ENCODE measurements at places on chromosomes 2 and 18.

DNA sequence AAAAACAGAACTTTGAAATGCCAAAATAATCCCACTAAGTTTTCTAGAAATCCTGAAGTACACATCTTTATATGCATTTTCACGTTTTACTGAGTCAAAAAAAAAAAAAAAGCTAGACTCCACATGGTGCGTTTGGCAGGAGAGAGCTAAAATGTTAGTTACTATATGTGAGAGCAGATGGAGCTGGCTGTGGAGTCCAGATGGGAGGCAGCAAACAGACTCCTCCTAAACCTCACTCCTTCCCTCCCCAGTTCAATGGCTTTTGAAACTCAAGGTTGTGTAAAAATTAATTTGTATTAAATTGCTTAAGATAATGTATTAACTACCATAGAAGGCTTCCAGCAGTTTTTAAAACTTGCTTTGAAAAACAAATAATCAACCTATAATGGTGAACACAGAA lies 248.8 kb downstream of the AGPS start:
- no peak for DNase-seq

DNA sequence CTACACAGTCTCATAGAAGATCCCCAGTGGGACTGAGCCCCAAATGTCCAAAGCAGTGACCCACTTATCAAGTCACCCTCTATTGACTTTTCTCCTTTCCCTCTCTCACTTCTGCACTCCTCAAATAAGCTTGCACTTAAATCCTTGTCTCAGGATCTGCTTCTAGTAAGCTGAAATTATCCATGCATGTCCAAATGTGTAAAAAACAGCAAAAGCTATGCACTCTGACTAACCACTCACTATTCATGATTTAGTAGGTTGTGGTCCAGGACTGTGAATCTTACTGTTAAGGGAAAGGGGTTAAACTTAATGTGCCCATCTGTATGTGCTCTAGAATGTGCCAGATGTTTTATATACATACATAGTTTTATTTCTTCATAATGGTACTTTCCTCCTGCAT lies 115.4 kb downstream of the SCG2 start:
- no peak for DNase-seq

DNA sequence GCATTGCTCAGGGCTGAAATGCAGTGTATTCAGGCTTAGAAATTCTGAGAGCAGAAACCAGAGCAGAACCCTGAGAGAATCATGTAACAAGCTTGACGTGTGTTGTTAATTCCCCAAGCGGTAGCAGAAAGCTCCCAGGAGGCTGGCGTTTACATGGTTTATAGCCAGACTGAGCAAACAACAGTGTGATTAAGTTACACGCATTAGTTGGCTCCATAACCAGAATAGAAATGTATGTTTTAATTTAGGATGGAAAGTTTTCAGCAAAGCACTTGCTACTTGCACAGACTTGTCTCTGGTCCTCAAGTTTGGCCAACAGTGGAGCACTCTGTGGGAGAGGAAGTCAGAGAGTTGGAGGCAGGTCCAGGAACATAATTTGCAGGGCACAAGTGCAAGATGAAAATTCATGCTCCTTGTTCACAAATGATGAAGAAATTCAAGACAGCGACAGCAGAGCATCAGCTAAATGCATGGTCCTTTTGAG lies 69.3 kb downstream of the MAPK4 start:
- peak; percentile 90 for DNase-seq

GRCh38 chr2:118937817-118938216 lies 4.2 kb upstream of the MARCO start:
- DNase-seq, result no peak

DNA sequence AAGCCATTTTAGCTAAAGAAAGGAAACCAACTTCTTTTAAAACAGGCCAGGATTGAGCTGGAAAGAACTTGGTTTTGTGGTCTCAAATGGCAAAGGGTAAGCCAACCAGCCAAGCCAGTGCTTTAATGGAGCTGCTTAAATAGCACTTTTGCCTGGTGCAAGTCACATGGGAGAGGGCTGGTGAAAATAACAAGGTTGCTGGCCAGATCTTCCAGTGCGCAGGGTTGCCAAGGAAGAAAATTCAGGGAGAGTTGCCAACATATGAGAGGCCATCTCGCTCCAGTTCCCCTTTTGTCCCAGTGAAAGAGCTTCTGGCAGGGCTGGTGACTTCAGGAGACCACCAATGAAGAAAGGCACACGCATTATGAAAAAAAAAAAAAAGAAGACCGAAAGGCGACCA lies 57.3 kb downstream of the IRS1 start:
- DNase-seq, result no peak

DNA sequence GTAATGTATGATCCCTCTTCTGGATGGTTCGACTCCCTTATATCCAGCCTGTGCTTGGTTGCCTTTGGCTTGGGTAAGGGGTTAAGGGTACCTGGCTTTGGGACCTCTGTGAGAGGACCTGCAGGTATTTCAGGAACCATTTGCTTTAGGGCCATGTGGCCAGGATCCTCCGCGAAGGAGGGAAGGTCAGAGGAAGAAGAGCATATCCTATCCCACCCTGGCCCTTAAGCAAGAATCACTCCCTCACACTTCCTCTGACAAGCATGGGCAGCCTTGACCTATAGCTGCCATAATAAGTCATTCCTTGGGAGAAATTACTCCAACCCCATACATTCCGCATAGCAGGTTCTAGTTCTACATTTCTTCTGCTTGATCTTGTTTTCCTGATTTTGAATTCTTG lies 59.1 kb upstream of the TXNDC2 start:
- no peak for DNase-seq

- DNase-seq, result no peak
These were observed 81.6 kb downstream of the CIB4 start for GRCh38 chr2:26559556-26559955.

DNA sequence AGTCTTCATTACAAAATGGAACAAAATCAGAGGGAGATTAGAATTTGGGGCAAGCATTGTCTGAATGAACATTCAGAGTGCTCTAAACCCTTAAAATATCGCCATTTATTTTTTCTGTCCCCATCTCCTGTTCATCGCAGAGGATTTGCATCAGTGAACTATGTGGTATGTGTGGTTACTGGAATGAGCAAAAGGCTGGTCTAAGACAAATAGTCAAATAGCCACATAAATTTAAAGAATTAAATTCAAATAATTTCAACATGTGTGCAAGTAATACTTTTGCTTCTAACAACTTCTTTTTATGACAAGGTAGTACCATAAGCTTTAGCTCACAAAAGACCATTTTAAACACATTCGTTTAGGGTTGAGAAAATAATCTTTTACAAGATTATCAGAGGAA lies 82.6 kb upstream of the ST8SIA3 start:
- DNase-seq, result no peak

DNA sequence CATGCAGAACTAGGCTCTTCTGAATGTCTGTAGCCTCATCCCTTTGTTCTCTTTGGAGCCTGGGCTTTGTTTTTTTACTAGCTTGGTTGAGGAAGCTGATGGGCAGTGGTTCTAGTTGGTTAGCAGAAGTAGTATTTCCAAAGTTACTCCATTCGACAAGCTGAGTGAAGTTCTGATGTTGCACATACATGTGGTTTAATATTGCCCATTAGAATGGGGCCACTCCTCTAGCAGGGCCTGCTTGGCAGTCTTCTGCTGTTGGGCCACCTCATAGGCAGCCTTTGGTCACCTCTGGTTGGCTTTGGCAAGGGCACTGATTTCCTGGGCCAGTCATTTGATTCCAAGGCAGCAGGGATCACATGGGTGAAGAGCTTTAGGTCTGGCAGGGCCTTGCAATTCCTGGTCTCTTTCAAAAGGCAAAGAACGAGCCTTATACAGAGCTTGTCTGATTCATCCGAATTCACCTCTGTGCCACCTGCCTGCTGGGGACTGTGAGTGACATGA lies 2.5 kb downstream of the RPIA start:
- DNase-seq, result no peak

- DNase-seq, result no peak
These were observed 138.1 kb downstream of the TTC32 start for GRCh38 chr2:19763731-19764130.

DNA sequence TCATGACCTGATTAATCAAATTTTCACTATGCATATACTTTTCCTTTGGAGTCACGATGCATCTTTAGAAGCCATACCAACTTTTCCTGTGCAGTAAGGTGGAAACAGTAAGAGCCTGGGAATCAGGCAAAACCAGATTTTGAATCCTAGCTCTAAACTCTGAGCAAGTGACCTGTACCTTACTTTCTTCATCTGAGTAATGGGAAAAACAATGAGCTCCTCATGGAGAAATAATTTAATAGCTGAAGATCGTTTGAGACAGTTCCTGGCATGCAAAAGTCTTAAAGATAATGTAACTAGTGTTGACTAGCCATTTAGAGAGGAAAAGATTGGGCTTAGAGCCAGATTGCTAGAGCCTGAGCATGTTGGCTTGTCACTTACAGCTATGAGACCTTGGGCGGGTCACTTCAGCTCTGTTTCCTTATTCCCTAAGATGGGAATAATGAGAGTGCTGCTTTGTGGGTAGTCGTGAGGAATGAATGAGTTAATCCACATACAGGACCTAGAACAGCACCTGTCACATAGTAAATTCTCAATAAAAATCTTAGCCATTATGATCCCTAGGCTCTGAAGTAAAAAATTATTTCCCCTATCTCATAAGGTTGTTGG lies 17.7 kb upstream of the CCNYL1 start:
- DNase-seq, result no peak

GRCh38 chr18:63284827-63285733 lies 34.5 kb downstream of the BCL2 start:
- peak; percentile 51 for DNase-seq

GRCh38 chr2:137165968-137166367 lies 400.6 kb downstream of the THSD7B start:
- no peak for DNase-seq

- peak; percentile 1 for DNase-seq
These were observed 304.0 kb downstream of the LPIN1 start for GRCh38 chr2:12050396-12050795.

- DNase-seq, result no peak
These were observed 67.9 kb downstream of the COL6A3 start for GRCh38 chr2:237345891-237346640.

DNA sequence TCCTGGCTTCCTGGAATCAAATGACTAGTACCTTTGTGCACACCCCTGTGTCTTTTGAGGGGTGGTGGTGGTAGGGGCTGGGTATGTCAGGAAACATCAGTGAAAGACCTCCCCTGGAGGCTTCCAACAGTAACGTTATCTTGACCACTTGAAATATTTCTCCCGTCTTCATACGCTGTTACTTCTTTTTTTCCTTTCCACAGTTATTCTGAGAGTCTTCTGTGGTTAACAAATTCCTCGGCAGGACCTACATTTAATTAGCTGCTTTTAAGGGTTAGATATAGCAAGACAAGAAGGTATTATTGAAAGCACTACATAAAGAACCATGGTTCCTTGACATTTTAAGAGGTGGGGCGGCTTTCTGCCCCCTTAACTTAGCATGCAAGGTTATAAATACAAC lies 34.6 kb downstream of the UGP2 start:
- no peak for DNase-seq

DNA sequence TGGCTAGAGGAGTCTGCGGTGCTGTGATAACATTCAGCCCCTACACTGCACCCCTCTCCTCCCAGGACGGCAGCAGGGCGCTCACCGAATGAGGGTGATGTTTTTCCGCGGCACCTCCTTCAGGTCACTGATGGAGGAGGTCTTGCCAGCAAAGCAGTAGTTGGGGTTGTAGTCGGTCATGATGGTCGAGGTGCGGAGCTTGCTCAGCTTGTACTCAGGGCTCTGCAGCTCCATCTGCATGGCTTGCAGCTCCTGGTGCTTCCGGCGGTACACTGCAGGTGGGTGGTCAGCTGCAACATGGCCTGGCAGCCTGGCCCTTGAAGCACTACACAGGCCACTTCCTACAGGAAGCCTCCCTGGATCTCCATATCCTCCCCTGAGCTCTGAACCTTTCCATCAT lies 108.0 kb downstream of the CLIP4 start:
- no peak for DNase-seq

GRCh38 chr18:44742718-44743311 lies 62.1 kb downstream of the SETBP1 start:
- DNase-seq, result no peak

DNA sequence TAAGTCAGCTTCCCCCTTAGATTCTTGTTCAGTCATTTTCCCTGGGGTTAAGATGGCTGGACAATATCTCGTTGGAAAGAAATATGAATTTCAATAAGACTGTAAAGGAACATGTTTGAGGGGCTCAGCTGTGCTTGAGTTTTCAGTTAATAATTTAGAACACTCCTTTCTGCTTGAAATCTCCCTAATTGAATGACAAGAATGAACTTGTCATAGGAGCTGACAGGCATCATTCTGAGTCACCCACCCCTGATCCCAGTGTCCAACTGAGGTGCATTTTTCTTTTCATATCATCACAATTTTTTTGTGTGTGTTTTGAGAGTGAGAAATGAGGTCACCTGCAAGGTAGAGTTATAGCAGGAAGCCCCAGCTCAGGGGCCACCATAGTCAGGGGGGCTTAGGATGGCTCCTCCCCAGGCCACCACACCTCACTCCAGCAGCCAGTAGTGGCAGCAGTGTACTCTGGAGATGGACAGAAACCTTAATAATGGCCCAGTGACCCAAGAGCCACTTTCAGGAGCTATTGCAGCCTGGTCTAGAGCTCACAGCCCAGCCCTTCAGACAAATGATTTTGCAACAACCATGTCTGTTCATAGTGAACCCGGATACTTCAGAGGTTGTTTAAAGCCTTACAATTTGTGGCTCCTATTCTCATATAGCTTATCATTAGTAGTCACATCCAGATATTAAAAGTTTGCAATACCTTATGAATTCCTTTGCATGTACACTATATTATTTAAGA lies 174.5 kb downstream of the MAIP1 start:
- DNase-seq, result no peak

DNA sequence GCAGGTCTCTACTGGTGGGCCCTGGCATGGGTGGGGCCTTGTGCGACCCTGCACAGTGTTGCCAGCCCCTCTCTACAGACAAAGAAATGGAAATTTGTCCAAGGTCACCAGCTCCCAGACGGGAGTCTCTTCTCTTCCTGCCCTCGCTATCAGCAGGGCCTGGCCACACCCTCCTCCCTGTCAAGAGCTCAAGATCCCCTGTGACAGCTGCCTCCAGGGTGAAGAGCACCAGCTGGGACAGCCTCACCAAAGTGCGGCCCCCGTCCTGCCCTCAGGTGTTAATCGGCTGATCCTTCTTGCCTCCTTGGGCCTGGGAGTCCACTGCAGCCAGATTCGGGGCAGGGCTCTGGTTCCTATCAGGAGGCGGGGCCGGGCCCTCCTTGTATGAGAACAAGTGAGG lies 259.1 kb downstream of the TWIST2 start:
- DNase-seq, result no peak

DNA sequence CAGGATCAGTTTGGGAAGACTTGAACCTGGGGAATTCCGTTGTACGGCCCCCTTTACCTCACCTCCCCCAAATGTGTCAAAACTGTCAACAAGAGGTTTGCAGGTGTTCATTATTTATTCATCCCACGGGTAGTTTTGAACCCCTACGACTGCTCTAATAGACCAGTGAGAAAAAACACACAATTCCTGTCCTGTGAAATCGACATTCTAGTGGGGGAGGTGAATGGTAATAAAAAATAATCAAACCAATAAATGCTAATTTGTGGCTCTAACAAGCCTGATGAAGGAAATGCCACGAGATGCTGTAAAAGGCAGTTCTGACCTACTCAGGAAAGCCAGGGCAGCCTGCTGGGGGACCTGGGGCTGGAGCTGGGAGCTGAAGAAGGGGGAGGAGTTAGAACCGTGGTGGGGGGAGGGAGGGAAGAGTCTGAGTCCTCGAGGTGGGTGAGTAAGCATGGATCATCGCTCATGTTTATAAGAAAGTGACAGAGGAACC lies 463 bp upstream of the DNAJB2 start:
- no peak for DNase-seq

GRCh38 chr2:105338020-105338385 lies 663 bp downstream of the C2orf49 start:
- DNase-seq, result no peak

- DNase-seq, result no peak
These were observed 96.3 kb upstream of the TANK start for GRCh38 chr2:161063946-161064306.
